ENCODE measurements at places on chromosomes 1 and 21.

GRCh38 chr21:43304621-43305335 is 122.2 kb downstream of the SIK1 start:
- DNase-seq = no peak

DNA sequence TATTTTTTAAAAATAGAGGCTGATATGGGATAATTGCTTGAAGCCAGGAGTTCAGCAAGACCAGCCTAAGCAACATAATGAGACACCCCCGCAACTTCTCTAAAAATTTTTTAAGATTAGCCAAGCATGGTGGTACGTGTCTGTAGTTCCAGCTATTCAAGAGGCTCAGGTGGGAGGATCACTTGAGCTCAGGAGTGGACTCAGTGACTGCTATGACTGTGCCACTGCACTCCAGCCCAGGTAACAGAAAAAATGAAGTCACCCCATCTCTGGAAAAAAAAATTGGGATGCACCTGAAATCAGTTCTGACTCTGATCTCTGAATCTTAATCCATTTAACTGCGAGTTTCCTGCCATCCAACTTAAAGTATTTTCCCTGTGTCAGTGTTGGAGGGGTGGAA is 124.2 kb downstream of the MRPS6 start:
- DNase-seq = no peak

GRCh38 chr1:83931658-83932253 is 67.2 kb downstream of the TTLL7 start:
- peak; percentile 25 for DNase-seq

GRCh38 chr1:16727190-16728111 is 12.9 kb upstream of the RNU1-4 start:
- peak; percentile 59 for DNase-seq

GRCh38 chr1:165116732-165117131 is 239.8 kb downstream of the LMX1A start:
- DNase-seq = no peak

DNA sequence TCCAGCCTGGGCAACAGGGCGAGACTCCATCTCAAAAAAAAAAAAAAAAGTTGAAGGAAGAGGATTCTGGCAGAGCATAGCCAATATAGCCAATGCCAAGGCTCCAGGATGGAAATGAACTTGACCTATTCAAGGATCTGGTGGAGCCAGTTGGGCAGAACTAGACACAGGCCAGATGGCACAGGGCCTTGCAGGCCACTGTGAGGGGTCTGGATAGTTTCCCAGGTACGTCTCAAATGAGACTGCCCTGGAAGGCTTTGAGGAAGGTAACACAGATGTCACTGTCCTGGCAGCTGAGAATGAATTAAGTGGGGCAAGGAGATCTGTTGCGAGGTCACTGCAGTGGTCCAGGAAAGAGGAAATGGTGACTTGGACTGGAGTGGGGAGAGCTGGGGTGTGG is 12.0 kb upstream of the ARHGEF19 start:
- no peak for DNase-seq

- DNase-seq = no peak
Observed at GRCh38 chr1:23496490-23497181, 12.7 kb upstream of the ASAP3 start.

DNA sequence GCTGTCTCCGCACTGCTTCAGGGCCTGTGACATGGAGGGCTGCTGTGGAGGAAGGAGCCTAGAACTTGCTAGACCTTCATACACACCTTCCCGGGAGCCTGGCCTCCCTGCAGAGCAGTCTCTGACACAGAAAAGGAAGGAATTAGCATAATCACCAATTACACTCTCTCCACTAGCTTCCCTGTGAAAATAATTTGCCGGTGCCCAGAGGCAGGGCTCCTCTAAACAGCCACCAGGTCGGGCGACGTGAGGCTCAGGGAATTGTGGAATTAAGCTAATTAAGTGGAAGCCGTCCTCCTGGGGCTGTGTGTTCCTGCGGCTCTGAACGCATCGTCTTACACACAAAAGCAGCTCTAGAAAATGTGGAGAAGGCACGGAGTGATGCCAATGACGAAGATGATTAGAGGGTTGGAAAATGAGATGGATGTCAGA is 82.6 kb downstream of the NENF start:
- DNase-seq = no peak

- no peak for DNase-seq
Observed at GRCh38 chr1:27179379-27179778, 24.5 kb upstream of the SLC9A1 start.

GRCh38 chr21:38918607-38919346 is 113.0 kb downstream of the ETS2 start:
- DNase-seq = no peak

GRCh38 chr1:206893380-206893779 is 3.9 kb upstream of the IL24 start:
- DNase-seq = no peak

GRCh38 chr1:171645553-171646248 is 6.8 kb downstream of the MYOC start:
- DNase-seq = no peak

- DNase-seq = no peak
Observed at GRCh38 chr1:21451981-21452411, 12.1 kb downstream of the NBPF3 start.

- DNase-seq = no peak
Observed at GRCh38 chr21:44456214-44456914, 1.1 kb downstream of the LRRC3 start.

- DNase-seq = no peak
Observed at GRCh38 chr1:20443703-20444586, 42.1 kb downstream of the CAMK2N1 start.

DNA sequence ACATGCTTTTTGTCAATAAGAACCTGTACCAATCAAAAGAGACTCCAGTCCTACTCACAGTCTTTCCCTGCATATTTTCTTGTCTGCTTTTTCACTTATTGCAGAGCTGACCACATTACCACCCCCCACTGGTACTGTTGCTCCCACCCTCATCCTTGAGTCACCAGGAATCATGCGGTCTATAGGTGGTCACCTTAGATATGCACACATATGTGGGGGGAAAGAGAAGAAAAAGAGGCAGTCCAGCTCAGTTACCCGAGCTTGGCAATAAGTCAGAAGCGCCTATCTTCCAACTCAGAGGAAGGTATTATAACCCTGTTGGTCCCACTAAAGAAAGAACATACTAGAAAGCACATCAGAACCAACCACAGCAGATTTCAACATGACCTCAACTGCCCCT is 119.2 kb downstream of the SMYD2 start:
- DNase-seq = no peak

DNA sequence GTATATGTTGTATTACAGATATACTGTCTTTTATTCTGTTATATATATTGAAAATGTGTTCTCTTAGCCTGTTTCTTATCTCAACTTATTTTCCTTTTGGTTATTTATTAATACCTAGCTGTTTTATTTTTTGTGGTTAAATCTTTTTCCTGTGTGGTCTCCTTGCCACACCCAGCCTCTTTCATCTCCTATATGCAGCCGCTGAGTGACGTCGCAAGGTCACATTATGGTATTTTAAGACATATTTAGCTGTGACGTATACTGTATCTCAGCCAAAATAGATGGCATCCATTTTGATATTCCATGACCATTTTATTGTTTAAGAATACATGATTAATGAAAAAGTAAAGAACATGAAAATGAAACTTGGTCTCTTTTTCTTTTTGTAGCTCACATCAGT is 29.1 kb downstream of the CENPF start:
- peak; percentile 49 for DNase-seq

GRCh38 chr1:219173434-219173757 is 282 bp upstream of the LYPLAL1 start:
- no peak for DNase-seq

DNA sequence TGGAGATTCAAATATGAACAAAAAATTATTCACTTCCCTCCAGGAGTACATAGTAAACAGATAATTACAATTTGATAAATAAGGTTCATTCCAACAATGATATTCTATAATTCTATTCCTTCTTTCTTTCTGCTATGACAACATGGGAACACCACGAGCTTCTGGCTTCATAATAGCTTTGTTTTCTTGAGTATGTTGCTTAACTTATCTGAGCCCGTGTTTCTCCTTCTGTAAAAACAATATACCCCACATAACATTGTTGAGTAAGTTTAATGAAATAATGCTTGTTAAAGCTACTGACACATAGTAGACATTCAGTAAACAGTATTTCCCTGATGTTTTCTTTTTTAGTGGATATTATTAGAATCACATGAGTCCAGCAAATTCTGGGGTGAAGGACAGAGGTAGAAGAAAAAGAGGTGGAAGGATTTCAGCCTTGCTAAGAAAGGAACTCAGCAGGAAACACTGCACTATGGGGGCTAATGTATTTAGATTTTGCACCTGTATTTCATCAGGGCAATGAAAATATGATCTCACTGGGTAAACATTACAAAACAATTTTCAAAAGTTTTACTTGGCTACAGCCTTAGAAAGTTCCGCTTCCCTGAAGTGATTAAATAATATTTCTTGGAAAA is 430.8 kb upstream of the C1orf87 start:
- no peak for DNase-seq

GRCh38 chr1:65658122-65658521 is 134.6 kb upstream of the PDE4B start:
- no peak for DNase-seq

GRCh38 chr1:109503935-109504334 is 5.6 kb downstream of the AMIGO1 start:
- peak; percentile 22 for DNase-seq

GRCh38 chr21:36209626-36210171 is 53.1 kb downstream of the DOP1B start:
- peak; percentile 68 for DNase-seq

- no peak for DNase-seq
Observed at GRCh38 chr1:43008115-43009060, 49.7 kb upstream of the SLC2A1 start.

GRCh38 chr1:91527781-91528180 is 27.1 kb downstream of the CDC7 start:
- DNase-seq = no peak

DNA sequence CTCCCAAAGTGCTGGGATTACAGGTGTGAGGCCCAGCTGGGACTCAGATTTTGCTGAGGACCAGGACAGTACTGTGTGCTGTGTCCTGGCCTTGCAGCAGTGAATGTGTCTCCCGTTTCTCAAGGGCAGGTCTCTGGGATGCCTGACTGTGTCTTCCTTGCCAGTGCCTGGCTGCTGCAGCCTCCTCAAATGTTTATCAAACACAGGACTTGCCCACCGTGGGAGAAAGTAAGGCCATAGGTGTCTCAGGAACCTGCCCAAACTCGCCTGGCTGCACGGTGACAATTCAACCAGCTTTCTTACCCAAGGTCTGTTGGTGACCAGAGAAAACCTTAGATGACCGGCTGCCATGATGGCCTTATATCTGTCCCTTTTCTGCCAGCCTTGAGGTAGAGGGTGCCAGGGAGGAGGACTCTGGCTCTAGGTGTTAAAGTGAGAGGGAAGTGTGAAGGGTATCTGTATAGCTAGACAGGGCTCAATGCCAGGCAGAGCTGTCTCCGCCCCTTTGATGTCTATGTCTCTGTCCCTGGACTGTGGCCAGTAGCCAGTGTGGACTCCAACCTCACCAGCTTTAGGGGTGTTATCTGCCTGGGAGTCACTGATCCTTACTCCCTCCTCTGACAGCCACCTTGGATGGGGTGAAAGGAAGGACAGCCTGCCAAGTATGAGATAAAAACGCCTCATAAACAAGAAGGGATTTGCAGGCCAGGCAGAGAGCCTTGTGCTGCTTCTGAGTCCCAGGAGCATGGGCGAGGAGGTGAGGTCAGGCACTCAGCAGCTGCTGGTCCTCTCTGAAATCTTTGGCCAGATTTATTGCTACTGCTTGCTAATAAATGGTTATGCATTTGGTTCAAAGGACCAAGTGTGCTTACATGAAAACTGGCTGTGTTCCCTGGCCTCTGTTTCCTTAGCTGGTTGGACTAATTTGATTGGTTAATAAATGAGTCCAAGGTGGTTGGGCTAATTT is 22.3 kb downstream of the IL6R start:
- no peak for DNase-seq

DNA sequence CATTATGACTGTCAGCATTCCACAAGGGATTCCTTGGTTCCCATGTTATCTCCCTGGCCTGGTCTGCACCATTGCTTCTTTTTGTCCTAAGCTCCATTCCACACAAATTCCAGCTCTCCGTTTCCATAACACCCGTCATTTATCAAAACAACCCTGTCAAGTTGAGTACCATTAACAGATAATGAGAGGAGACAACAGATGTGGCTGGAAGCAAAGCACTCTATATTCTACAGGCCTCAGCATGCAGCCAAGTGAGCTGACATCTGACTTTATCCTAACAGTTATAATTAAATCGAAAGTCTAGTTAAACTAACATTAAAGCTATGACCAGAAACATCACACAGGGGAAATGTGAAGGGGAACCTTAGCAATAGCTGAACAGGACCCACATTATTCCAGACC is 110.4 kb downstream of the RERE start:
- no peak for DNase-seq

DNA sequence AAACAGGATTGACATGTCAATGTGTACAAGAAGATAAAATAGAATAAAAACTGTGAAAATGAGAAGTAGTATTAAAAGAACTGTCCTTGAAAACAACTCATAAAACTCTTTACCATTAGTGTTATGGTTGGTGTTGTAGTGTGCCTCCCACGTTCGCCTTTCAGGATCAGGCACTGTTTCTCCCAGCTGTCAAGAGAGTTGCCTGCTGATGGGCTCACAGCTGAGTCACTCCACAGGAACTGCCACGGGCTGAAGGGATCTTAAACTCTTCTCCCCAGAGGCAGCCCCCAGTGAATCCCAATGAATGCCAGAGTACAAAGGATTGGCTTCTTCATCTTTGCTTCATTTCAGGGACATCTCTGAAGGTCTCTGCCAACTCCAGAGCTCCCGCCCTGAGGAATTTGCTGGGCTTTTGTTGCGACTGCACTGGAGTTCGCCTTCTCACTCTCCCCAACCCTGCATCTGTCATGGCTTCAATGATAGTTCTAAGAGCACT is 119.6 kb downstream of the ADGRL2 start:
- DNase-seq = no peak

- no peak for DNase-seq
Observed at GRCh38 chr1:181133441-181133951, 45.0 kb downstream of the IER5 start.

DNA sequence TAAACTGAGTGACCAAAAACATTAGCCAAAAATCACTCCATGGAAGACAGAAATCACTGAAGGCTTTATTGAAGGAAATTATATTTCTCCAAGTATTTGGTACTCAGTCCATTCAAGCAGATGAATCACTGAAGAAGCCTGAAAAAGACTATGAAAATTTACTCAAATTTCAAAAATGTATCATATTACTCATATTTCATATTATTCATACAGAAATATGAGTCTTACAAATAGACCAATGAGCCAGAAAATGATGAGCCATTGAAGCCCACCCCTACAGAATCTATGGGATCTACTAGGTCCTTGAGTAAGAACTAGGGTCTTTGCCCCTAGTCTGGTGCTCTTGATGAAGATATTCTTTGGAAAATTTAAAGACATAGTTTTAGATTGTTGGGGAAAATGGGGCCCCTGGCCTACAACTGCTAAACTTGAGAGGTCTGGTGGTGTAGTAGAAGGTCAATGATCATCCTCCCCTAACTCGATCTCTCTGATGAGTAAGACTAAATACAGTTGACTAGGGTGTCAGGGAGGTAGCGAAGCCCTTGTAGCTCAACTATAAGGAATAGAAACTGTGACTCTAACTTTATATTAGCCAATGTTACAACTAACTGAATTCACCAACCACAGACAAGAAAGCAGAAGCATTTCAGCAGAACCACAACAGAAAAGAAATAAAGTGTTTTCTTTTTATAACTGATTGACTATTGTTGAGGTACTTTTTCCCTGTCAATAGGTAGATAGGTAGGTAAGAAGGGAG is 81.0 kb downstream of the NOTCH2 start:
- no peak for DNase-seq
